Stimulated activated CD8-positive, alpha-beta memory T cell treated with anti-CD3 and anti-CD28 coated beads, Interleukin-4, amount 100 ng/mL, for 1 hour (primary cell): ENCODE measurements at places on chromosomes 16 and 17.
A peak's percentile ranks its signal among the peaks of the same experiment; 100 is the strongest.

DNA sequence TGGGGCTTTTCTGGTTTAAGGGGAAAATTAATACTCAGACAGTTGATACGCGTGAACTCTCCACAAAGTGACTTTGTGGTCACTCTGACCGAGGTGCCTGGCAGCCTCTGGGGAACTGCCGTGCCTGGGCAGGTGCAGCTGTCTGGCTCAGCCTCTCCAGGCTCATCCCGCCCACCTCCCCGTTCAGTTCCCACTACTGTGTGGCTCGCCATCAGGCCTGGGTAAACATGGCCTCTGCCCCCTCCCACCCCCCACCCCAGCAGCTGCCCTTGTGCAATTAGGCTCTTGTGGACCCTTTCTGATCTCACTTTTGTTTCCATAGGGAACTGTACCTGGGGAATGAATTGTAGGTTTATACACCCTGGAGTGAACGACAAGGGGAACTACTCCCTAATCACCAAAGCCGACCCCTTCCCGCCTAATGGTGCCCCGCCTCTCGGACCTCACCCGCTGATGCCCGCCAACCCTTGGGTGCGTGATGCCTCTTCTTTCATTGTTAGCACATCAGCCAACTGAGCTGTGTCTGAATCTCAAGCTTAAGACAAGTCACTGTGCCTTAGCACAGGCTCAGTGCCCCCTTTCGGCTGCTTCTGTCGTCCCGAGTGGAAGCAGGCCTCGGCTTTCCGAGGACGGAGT, 27.8 kb downstream of the ZC3H18 start:
- no peak for DNase-seq

DNA sequence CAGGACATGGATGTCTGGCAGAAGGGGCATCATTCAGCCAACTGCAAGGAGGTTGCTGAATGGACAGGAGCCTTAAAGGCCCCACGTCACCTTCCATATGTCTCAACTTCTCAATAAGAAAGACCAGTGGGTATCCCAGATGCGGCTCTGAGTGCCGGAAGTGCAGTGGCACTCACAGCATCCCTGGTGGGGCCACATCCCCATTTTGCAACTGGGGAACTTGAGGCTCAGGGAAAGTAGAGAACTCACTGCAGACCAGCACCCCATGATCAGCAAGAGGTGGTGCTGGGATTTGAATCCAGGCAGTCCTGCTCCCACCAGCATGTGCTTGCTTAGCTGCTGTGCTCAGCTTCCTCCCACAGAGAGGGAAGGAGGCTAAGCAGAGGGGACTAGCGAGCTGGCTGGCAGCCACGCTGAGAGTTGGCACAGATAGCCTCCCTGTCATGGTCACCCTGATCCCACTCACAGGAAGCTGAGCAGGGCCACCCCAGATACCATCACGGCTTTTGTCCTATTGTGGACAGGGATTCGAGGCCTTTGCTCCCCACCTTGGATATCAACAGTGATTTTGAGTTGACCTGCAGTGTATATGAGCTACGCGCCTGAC, 294.2 kb upstream of the FOXF1 start:
- DNase-seq: no peak

DNA sequence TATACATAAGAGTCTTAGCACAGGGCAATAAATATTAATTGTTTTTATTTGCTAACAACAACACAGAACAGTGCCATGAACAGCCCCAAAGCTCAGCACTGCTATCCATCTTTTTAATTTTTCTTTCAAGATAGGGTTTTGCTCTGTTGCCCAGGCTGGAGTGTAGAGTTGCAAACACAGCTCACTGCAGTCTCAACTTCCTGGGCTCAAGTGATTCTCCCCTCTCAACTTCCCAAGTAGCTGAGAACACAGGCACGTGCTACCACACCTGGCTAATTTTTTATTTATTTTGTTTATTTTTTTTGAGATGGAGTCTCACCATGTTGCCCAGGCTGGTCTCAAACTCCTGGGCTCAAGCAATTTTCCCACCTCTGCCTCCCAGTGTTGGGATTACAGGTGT, 47.6 kb upstream of the AKAP1 start:
- no peak for DNase-seq

DNA sequence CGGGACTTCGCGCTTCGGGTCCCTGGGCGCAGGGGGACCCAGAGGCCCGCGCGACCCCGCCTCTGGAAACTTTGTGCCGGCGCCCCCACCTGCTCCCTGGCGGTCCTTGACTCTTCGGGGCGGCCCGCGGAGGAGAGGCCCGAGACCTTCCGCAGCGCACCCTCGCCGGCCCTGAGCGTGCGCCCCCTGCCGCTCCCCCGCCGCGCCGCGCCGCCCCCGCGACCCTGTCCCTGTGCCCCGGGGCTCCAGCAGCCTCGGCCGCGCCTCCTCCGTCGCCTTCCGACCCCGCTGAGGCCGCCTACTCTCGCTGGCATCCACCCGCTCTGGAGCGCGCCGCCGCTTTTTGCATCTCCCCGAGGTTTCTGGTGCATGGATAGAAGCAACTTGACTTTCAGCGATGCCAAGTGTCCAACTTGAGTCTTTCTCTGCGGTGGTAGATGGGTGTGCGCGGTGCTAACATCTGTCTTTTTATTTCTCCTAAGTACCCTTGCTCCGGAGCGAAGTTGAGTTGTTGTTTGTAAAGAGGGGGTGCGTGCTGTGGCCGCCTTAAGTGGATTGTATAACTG, 414 bp downstream of the DUSP14 start:
- DNase-seq: peak; percentile 28

DNA sequence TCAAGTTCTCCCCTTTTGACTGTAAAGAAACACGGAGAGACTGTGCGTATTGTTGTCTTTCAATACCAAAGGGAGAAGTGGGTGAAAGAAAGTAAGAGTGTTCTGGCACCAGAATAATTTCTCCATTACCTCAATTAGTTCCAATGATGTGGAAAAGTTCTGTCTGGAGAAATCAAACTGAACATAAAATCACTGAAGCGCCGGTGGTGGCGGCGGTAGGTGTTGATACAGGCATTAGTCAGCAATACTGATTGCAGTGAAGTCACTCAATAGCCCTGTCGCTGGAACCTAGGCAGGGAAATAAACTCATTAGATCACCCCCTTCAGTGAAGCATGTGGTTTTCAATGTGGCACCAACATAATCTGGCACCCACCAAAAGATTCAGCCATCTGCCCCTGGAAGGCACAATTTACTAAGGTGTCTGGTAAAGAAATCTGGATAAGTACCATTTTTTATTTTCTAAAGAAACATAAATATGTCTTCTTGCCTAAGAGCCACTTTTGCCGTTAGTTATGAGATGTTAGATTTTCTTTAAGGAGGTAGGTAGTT, 274.2 kb upstream of the SOX9 start:
- DNase-seq: no peak

DNA sequence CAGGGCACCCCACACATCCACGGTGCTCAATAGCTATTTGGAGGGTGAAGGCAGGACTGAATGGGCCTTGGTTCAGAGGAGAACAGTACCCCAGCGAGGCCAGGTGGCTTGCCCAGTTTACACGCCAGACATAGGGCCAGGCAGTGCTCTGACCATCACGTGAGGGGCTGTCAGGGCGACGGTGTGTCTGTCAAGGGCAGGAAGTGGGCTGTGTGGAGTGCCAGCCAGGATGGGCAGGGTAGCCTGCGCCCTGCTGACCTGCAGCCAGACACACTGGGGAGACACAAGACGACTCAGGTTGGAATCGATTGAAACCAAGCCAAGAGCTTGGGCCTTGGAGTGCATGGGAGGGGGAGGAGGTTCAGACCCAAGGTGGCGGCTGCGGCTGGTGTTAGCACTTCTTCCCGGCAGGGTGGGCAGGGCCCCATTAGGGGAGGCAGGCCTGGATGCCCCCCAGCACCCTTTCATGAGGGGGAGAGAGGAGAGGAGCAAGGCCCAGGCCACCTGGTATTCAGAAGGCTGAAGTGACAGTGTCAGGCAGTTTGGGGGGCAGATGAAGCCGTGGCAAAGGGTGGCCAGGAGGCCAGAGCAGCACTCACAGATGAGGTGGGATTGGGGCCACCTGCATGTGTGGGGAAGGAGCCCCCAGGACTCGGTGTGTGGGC, 68.2 kb downstream of the SREBF1 start:
- DNase-seq: no peak

- DNase-seq: no peak
Observed at GRCh38 chr16:81796035-81796434, 16.9 kb downstream of the PLCG2 start.

- DNase-seq: no peak
Observed at GRCh38 chr16:68179855-68180254, 56.1 kb downstream of the ESRP2 start.

DNA sequence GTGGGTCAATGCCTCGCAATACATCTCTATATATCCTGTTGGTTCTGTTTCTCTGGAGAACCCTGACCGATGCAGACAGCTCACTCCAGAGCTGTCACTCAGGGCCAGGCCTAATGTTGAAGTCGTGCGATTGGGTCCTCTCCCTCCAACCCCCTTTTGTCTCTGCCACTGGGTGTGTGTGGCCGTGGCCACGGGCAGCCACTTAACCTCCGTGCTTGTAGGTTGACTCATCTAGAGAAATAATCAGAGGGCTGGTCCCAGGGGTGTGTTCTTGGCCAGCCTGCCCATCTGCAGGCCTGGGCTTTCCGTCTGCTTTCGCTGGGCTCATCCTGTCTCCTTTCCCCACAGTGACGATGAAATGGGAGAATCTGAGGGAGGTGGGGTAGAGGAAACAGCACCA, 7.4 kb downstream of the ADAD2 start:
- no peak for DNase-seq

GRCh38 chr17:75808549-75808904, 23.9 kb downstream of the UNK start:
- no peak for DNase-seq

- DNase-seq: no peak
Observed at GRCh38 chr17:45341533-45342158, 24.8 kb upstream of the MAP3K14 start.

DNA sequence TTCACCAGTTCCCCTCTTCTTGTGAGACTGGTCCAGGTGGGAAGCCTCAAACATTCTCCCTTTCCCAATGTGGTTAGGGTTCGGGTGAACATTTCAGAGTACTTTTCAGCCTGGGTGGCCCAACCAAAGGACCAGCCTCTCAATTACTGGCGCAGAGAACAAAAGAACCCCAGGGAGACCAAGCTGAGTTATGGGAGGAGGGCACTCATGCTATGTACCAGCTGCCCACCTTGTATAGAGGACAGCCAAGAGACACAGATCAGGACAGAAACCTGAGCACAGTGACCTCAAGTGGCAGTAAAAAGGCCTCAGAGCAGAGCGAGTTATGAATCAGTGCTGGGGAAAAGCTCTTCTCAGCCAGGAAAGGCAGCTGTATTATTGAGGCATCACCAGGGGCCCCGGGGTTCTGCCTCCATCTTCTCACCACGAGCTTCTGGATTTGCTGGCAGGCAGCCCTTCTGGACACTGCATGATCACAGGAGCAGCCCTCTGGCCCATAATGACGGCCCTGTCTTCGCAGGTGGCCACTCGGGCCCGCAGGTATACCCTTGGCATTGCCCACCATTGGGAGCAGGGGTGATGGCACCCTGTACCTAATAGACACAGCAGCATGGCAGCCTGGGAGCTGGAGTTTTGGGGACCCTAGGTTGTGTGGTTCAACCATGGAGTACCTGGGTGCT, 3.8 kb downstream of the G6PC3 start:
- no peak for DNase-seq

GRCh38 chr17:15457723-15458094, 9.7 kb downstream of the CDRT4 start:
- no peak for DNase-seq

DNA sequence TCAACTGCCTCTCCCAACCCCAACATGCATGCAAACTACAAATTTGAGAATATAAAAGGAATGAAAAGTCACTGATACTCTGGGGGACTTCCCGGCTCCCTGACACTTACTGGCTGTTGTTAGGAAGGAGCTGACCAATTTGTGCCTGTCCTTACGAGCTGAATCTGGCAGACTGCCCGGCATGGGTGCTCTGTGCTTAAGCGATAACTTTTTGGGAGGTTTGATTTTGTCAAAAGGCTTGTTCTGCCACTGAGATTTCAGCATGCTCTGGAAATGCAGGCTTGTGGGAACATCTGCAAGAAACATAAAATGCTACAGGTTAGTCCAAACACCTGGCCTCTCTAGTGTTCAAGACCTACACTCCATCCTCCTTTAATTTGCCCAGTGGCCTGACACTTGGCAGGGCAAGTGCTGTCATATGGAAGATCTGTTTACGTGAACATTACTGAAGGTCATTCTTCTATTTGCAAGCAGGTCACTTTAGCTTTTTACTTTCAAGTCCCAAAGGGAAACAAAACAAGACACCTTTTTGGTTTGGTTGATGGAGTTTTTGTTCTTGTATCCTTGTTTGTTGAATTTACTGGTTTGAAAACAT, 40.6 kb downstream of the STH start:
- DNase-seq: no peak

DNA sequence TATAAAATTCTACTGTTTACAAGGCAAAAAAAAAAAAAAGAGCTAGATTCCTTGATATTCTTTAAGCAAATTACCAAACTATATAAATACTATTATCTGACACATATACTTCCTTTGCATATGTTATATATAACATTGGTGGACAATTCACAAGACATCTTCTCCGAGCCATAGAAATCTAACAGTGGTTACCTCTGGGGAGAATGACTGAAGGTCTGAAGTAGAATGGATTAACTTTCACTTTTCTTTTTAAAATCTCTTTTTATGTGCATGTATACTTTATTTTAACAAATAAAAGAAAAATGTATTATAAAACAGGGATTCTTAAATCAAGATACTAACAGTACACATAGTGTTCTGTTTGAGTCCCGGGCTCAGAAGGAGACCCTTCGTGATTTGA, 131.0 kb downstream of the MRTFB start:
- no peak for DNase-seq

GRCh38 chr17:46059486-46059885, 60.4 kb downstream of the STH start:
- no peak for DNase-seq

DNA sequence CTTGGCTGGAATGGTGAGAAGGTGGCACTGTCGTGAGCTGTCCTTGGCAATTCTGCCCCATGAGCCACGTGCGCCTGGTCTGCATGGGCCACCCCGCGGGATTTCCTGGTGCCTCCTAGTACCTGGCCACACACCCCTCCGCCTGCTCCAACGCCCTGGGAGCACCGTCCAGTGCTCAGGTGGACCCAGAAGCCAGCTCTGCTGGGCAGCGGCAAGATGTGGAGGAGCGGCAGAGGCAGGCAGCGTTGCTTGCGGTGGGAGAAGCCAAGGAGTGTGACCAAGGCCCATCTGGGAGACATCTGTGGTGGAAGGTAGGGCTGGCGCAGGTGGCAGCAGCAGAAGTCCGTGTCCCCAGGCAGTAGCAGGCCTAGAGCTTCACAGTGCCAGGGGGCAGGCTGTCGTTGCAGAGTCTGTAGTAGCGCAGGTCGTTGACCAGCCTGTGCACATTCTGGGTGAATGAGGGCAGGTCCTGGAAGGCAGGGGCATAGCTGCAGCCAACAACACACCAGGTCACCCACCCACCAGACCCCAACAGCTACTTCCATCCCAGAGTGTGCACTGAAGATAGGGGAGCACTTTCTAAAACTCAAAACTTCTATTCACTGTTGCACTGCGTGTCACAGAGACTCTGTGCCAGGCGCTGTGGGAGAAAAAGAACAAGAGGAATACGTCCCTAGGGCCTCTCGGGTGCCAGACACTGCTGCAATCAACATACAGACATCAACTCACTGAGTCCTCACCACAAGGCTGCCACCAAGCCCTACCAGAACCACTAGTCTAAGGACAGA, 34.9 kb upstream of the GSG1L start:
- no peak for DNase-seq
